Dorsolateral prefrontal cortex (tissue), 122 donors: ENCODE measurements at places on chromosomes 7 and 10.

DNA sequence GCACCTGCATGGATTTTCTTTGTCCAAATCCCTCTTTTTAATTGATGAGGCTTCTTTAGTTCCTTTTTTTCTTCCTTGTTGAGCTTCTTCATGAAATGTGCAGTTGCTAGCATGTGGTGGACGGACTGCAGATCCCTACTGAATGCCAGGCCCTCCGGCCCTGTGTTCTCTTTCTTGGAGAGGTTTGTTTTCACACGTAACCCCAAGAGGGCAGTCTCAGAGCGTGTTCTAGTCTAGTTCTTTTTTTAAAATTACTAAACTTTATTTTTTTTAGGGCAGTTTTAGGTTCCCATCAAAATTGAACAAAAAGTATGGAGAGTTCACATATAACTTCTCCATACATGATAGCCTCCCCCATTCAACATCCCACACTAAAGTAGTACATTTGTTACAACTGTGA is 190.0 kb downstream of the CFTR start:
- no peak for DNase-seq

DNA sequence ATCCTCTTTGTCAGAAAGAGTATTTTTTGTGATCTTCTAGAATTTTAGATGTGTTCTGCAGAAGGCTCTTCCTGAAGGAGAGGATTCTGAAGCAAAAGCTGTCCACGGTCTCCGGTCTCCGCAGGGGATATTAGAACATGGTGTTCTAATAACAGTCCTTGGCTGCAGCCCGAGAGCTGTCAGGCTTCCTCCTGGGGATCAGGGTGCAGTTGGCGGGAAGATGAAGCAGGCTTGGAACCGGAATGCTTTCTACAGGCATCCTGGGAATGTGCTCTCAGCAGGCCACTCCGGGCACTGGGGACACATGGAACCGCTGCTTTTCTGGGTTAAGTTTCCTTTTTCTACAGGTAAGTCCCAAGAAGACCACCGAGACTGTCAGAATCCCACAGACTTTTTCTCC is 118.6 kb upstream of the PARD3 start:
- no peak for DNase-seq

GRCh38 chr10:121165276-121165675 is 314.1 kb downstream of the WDR11 start:
- DNase-seq = no peak

GRCh38 chr10:66760941-66761340 is 164.9 kb upstream of the LRRTM3 start:
- DNase-seq = no peak

- peak; percentile 39 for DNase-seq
Observed at GRCh38 chr7:28078036-28078901, 102.3 kb downstream of the JAZF1 start.

GRCh38 chr10:44235363-44235762 is 149.5 kb downstream of the CXCL12 start:
- DNase-seq = no peak

DNA sequence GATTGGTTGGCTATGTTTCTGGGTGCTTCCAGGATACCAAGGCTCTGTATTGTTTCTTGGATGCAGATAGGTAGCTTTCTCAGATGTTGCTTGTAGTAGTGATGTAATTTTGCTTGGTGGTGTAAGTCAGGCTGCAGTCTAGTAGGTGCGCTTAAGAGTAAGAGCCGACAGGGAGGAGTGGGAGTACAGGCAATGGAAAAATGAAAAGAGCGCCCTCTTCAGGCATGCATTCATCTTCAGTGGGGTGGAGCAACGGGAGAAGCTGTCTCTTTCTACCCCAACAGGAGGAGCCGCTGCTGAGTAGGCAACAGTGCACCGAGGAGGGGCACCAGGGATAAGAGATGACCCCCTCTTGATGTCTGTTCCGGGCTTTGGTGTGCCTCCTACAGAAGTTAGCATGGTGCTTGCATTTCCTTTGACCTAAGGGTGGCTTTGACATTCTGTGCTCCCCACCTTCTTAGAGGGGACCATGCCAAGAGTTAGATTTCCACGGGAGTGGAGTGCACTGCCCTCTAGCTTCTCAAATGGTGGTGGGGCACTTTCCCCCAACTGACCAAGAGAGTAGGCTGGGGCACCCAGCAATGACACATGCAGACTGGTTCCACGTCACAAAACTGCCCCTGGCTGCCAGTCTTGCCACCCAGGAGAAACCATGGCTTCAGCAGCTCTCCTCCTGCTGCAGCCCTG is 56.1 kb downstream of the ZNF783 start:
- DNase-seq = no peak

- DNase-seq = no peak
Observed at GRCh38 chr7:69412331-69413146, 185.7 kb upstream of the AUTS2 start.

DNA sequence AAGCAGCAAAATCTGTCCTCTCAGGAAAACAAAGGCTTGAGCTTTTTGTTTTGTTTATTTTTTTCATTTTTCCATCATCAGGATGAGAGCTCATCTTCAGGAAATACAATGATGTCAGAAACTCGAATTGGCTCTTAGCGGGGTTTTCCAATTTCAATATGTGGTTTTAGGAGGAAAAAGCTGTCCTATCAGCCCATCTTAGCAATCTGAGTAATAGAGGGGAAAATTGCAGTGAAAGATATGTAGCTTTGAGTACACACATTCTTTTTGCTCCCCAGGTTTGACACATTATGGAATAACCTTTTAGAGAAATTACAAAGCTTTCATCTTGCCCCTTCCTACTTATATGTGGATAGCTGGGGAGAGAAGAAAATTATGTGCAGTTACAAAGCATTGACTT is 113.6 kb upstream of the MYO3A start:
- DNase-seq = no peak

DNA sequence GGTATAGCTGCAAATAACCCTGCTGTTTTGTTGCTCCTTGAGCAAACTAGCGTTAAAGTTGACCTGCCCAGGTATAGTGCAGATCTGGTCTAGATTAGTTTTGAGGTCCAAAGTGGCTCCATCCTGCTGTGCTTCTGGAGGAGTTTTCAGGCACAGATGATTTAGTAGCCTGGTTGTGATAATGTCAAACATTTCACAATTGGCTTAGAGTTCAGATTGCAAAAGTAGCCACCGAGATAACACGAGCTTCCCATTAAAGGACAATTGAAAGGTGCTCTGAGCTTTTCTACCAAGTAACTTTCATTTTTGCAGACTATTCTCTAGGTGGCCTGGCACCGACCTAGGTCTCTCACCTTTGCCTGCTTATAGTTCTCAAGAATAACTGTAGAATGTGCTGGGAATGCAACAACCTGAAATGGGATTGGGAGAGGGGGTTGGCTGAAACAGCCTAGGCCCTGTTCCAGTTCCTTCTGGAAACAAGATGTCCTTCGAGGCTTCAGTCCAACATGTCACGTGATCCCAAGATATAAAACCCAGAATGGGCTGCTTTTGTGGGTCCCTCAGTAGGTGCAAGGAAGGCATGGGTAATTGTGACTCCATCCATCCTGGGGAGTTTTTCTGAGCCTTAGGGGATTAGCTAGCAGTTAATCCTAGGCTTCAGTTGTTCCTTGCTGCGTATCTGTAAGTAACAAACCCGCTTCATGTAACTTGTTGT is 201.0 kb downstream of the CHRM2 start:
- DNase-seq = no peak

GRCh38 chr10:4267086-4267773 is 482.2 kb upstream of the KLF6 start:
- no peak for DNase-seq

DNA sequence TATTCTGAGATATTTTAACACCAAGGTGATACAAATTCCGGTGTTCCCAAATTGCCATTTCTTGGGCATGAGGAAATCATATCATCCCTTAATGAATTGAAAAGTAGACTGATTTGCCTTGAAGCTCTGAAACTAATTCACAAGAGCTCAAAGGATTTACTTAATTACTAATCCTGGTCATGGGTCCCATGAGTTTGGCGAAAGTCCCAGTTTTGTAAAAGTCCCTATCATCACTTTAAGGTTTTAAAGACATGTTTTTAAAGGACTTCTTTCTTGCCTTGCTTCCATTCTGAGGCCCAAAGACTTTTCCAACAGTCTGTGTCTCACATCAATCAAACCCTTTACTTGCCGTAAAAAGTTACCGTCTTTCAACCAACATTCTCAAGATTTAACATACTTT is 377.9 kb downstream of the DNAJB9 start:
- no peak for DNase-seq
